Mesothelial cell of epicardium (in vitro differentiated cells): ENCODE measurements at places on chromosomes 11 and 22. TPM values are rescaled to one million over a fixed set of nuclear protein-coding genes. Genes with fewer than 3 reads are reported as not detected.

Gene CRYBB3
- 0.27 to 0.54 TPM (median 0.31 TPM) in 3 replicates for total RNA-seq

Gene C11orf21
- 0.25 to 0.29 TPM (median 0.27 TPM) in 3 replicates for total RNA-seq

Gene SPDYC
- total RNA-seq = not detected in 3 replicates

GRCh38 chr22:24833881-24834495 is 28.0 kb downstream of the SGSM1 start:
- no peak for DNase-seq

DNA sequence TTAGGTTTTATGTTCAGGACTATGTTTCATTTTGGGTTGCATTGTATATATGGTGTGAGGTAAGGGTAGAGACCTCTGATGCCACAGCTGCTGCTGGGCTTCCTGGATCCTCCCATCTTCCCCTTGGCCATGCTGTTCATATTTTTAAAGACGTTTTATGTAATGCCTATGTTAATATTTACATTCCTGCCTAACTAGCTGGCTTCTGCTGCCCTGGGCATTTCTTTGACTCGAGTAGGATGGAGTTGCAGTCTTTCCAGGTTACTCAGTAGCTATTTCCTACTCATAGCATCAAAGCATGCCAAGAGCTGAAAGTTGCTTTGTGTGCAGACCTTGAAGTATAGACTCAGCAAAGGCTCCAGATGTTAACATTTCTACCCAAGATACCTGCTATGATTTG is 220.5 kb upstream of the CADM1 start:
- no peak for DNase-seq

DNA sequence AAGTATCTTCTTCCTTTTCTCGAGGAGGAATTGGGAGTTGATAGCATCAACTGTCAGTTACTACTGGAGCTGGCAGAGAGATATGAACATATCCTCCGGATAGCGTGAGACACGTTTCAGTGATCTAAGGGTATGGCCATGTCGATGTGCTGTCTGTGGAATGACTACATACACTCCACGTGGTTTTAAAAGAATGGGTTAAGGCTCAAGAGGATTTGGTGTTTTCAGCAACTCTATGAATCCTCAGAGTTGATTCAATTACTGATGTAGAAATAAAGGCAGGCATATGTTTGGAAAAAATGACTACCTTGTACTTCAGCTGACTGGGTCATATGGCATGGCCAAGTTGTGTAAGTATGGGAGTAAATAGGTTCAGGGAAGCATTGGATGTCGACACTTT is 22.9 kb downstream of the MMP13 start:
- DNase-seq = no peak

- DNase-seq = no peak
Measured at GRCh38 chr22:28927630-28928029, 44.3 kb downstream of the ZNRF3 start.

- no peak for DNase-seq
Measured at GRCh38 chr11:47331454-47332302, 20.8 kb downstream of the MYBPC3 start.

GRCh38 chr11:130451231-130452019 is 3.0 kb downstream of the ADAMTS15 start:
- DNase-seq = no peak

DNA sequence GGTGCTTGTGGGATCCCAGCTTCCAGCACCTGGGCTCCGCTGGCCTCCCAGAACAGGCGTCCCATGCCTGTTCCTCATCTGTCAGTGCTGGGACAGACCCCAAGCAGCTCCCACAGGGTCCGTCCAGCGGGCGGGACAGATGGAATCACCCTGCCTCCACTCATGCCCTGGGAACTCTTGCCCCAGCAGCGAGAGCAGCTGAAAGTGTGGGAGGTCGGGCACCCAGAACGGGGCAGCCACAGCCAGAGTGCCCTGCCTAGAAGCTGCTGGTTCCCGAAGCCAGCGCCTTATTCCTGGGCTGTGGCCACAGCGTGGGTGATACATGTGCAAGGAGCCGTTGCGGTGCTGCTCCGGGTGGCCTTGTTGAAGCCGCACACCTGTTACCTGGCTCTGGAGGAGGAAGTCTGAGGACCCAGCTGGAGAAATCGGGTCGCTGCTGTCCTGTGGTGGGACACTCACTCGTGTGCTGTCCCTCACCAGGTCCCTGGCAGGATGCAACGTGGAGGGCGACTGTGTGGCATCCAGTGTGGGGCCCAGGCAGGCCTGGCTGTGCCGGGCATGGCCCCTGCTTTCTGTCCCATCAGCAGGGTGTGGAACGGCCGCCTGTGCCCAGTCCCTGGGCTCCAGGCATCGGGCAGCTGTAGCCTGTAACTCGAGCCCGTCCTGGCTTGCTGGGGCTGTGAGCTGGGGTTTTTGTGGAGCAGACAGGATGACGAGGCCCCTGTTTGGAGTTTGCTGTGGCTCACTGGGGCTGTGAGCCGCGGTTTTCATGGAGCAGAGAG is 16.2 kb downstream of the GRAMD4 start:
- DNase-seq = no peak
